ENCODE measurements at places on chromosomes 12 and 14.

DNA sequence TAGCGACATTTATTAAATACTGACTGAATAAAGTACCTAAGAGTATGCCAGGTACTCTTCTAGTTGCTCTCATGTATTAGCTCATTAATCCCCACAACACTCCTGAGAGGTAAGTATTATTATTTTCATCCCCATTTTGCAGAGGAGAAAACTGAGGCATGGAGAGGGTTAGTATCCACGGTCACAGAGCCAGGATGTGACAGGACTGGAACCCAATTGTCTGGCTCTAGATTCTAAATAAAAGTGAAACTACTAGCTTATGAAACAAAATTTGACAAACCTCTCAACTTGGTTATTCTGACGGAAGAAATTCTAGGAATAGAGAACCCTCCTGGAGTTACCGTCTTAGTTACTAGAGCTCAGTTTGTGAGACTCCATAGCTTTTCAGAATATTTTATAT is 112.2 kb downstream of the CHST11 start:
- no peak for DNase-seq

DNA sequence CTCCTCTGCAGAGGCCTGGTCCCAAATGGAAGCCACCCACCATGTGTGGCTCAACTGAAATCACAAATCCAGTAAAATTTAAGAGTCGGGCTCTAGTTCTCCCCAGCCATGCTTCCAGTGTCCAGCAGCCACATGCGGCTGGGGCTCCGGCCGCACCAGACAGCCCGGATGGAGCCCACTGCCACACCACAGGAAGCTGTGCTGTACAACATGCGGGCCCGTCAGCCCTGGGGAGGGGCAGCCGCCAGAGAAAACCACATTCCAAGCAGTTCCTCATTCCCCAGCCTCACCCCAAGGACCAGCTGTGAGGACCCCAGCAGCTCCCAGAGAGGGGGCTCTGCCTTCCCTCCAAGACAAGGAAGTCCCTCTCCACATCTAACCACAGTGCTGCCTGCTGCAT is 135.0 kb downstream of the NCOR2 start:
- no peak for DNase-seq

DNA sequence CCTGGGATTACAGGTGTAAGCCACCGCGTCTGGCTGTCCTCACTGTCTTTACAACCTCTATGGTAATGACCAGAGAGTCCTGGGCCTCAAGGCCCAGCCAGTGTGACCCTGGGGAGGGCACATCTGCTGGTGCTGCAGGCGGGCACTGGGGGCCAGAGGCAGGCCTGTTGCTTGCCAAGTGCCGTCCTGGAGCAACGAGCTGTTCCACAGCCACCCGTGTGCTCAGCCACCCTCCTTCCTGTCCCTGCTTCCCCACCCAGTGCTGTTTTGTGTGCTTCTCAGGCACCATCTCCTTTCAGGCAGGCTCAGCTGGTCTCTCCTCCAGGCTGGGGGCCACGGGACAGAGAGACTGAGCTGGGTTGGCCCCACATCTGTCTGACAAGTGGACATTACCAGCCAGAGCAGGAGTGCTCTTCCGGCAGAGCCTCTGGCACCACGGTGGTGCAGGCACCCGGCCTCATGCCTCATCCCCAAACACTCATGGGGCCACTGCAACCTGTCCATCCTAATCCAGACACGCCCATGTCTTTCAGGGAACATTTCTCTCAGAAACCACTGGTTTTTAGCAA is 9.0 kb downstream of the SLC25A47 start:
- DNase-seq = no peak

GRCh38 chr12:28870839-28871440 is 278.1 kb upstream of the FAR2 start:
- DNase-seq = no peak

DNA sequence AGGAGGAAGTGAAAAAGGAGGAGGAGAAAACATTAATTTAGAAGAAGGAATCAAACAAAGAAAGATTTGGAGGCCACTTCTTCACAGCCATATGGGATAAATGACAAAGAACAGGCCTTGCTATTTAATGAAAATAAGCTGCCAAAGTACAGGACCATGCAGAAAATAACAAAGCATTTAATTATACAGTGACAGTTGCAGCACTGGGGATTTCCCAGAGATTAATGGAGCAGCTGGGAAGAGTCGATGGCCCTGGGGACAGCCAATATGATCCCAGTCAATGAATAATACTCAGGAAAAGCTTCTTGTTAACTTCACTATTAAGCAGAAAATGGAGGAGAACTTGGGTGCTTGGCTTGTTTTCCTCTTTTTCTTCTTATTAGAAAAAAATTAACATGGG is 34.6 kb downstream of the RERG start:
- DNase-seq = no peak

DNA sequence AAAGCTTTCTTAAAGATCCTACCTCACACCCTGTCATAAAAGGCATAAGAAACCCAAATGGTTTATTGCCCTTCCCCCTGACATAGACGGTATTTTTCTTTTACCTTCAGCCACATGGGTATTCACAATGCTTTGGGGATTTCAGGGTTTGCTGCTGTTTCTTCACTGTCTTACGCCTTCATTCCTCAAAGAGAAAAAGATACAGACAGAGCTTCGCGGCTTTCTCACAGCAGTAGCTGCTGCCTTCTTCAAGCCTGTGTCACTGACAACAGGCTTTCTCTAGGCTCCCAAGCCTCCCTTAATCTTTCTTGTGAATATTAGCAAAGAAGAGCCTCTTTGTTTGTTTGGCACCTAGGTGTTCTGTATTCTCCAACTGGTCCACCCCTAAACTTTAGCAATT is 197.4 kb upstream of the ARID2 start:
- DNase-seq = no peak

- no peak for DNase-seq
Measured at GRCh38 chr12:130622803-130623202, 93.3 kb downstream of the RIMBP2 start.

GRCh38 chr12:11171969-11172675 is 1.1 kb downstream of the SMIM10L1 start:
- no peak for DNase-seq

DNA sequence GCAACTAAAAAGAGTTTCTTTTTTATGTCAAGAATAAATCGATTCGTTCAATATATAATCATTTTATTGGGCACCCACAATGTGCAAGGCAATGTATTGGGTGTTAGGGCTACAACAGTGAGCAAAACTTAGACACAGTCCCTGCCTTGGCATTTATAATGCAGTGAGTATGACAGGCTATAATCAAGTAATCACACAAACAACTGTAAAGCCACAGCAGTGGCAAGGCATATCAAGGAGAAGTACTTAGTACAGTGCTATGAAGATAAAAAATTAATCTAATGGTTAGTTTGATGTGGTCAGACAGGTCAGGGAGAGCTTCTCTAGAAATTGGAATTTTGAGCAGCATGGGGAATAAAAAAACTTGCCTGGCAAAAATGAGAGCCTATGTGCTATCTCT is 39.5 kb upstream of the OTOGL start:
- no peak for DNase-seq

DNA sequence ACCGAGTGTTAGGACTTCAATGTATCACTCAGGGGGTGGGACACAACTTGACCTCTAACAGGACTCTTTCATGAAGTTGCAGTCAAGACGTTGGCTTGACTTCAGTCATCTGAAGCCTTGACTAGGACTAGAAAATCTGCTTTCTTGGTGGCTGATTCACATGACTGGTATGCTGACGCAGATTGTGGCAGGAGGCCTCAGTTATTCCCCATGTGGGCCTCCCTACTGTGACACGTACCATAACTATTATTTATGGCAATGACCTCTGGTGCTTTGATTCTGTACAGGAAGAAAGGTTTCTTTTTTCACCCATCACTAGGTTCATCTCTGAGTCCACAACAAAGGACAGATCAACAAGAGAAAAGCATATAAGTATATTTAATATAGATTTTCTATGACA is 270.4 kb downstream of the NEDD1 start:
- no peak for DNase-seq

DNA sequence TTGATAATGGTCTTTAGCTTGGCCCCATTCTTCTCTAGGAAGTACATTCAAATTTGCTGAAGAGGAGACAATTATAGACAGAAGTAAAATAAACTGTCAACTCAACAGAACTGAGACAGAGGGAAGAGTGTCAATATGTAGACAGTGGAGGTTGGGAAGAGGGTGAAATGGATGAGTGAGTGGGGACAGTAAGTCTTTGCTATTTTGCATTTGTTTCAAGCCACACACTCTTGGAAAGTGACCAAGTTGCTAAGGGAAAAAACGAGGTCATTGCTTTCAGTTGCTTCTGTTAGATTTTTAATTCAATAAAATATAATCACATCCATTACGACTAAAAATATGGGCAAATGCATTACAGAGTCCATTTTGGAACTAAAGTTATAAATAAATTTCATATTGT is 47.8 kb downstream of the BTBD7 start:
- DNase-seq = no peak

DNA sequence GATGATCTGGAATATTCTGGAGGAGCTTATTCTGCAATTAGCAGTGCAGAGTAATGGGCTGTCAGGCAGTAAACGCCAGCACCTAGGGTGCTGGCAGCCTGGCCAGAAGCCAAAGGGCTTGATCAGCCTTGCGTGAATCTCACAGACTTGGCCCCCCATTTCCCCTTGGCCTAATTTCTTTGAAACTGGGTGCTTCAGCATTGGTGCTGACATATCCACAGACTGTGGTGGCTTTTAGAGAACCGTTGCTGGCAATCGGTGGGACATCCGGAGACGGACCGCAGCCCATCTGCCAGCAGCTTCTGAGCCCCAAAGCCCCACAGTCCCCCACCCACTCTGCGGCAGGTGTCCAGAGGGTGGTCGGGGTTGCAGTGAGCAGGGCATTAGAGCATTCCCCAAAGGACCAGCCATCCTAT is 157.1 kb downstream of the CALM1 start:
- no peak for DNase-seq

DNA sequence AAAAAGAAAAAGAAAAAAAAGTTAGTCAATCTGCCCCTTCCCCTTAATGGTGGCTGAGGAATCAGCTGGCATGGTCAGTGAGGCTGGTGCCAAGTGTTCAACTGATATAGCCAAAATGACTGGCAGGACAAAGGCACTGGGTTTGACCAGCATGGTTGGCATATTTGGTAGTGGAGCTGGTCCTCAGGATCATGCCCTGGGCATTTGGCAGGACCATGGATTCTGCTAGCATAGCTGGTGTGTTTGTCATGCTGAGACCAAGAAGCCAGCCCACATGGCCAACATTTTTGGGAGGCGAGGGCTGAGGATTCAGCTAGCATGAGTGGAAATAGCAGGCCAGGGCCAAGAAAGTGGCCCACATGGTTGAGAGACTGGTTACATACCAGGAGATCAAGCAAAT is 136.5 kb downstream of the FBXL14 start:
- DNase-seq = no peak

DNA sequence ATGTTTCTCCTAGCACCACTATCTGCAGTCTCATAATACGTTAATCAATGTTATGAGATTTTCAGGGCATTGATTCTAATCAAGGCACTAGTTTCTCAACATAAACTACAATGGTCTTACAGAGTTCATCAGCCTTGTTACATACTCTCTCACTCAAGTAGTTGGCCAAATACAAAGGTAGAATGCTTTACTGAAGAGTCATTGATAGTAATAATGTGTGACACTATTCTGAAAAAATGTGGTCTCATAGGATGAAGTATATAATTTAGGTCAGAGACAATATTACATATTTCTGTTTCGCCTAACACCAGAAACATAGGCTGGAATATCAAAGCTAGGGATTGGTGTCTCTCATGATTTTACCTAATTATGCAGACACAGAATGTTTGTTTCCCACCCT is 35.2 kb upstream of the MDGA2 start:
- no peak for DNase-seq

DNA sequence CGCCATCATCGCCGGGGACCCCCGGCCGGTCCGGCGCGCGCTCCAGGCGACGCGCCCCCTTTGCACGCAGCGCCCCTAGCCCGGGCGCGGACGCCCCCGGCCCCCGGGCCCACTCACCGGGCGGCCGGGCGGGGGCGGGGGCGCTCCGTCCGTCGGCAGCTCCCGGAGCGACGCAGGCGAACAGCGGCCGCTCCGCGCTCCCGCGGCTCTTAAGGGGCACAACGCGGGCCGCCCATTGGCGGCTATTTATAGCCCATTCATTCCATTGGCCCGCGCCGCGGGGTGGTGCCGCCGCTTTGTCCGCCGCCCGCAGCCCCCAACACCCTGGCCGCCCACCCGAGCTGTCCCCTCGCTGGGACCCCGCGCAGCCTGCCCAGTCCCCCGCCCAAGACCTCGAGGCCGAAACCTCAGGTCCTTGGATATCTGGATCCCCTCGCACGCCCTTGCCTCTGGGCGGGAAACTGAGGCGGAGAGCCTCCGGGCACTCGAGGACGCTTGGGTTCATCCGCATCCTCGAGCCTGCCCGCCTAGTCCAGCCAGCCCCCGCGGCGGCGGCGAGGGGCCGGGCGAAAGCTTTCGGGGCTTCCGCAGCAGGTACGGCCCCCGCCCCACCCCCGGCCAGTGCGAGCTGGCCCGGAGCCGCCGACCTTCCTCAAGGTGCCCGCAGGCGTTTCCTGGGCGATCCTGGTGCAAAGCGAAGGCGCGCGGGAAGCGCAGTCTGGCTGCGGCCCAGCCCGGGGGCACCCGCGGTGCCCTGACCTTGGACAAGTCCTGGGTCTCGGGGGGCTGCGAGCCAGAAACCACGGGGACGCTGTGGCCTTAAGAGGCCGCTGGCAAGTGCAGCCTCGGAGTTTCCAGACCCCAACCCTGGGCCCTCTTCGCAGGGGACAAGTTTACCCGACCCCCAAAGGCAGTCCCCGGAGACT is at the start of gene CKB:
Gene CKB, minus strand, starts transcription at position 182 of the 926 bp plus-strand sequence. CDS start 337 bp downstream, outside the sequence.
- no peak for DNase-seq

Data from vagina (tissue), 2 donors.